Naive thymus-derived CD4-positive, alpha-beta T cell (primary cell): ENCODE measurements at places on chromosomes 12 and 14. TPM values are rescaled to one million over a fixed set of nuclear protein-coding genes. Genes with fewer than 3 reads are reported as not detected.

DNA sequence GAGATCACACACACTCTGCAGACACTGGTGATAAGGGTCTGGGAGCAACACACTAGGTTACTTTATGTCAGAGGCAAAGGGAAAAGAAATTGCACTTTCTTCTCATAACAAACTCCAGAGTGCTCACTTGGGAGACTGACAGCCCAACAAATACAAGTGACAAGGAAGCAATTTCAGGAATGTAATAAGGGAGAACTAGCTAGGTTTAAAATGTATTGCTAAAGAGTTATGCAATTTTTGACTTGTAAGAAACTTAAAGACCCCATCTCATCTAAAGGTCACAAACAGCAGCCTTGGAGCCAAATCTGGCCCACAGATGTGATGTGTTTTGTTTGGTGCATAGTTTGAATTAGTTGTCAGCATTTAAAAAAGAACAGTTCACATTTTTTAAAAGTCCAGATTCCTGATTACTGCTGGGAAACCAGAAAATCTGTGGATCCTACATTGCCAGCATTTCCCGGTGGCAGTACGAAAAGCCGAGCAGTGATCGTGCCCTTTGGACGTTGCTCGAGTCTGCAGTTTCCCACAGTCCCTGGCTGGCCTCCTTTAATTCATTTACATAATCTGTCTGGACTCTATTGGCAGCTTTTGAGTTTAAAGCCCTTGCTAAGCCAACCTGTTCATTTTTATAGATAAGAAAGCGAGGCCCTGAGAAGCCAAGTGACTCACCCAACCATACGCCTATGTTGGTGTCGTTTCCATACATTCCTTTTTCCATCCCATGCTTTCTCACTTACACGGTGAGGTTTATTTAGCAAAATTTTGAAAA, 42.0 kb upstream of the ETV6 start:
- DNase-seq, result no peak

GRCh38 chr12:14264778-14265177, 100.7 kb upstream of the ATF7IP start:
- no peak for DNase-seq

- no peak for DNase-seq
Measured at GRCh38 chr14:23494223-23494622, 24.7 kb downstream of the NGDN start.

- DNase-seq, result no peak
Measured at GRCh38 chr12:64007853-64008252, 163.4 kb downstream of the SRGAP1 start.

- DNase-seq, result peak; percentile 77
Measured at GRCh38 chr12:52007158-52007921, 594 bp downstream of the TAMALIN start.

GRCh38 chr12:132638541-132639408, 20.2 kb downstream of the P2RX2 start:
- no peak for DNase-seq

DNA sequence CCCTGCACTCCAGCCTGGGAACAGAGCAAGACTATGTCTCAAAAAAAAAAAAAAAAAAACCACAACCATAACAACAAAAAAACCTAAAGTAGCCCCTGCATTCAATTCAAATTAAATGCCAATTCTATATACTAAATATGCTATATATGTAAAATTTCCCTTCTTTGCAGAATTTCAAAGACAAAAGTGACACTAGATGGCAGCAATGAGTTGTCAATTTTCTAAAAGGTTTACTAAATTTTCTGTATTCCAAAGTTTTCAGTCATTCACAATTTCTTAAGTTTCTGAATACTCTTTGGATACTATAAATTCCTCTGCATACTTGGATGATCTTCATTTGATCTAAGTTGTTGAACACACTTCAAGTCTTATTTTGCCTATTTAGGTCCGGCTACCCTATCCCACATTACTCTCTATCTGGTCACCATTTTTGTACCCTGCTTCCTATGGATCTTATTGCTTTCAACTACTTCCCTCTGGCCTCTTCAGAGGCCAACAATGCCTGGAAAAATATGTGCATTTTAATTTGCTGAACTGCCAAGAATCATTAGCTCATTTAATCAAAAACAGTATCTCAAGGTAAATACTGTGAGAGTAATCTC, 27.9 kb downstream of the HNRNPC start:
- DNase-seq, result no peak

GRCh38 chr12:53677800-53678148, 1.9 kb upstream of the ATP5MC2 start:
- no peak for DNase-seq

GRCh38 chr12:68246350-68246749, 7.1 kb downstream of the IL22 start:
- no peak for DNase-seq

DNA sequence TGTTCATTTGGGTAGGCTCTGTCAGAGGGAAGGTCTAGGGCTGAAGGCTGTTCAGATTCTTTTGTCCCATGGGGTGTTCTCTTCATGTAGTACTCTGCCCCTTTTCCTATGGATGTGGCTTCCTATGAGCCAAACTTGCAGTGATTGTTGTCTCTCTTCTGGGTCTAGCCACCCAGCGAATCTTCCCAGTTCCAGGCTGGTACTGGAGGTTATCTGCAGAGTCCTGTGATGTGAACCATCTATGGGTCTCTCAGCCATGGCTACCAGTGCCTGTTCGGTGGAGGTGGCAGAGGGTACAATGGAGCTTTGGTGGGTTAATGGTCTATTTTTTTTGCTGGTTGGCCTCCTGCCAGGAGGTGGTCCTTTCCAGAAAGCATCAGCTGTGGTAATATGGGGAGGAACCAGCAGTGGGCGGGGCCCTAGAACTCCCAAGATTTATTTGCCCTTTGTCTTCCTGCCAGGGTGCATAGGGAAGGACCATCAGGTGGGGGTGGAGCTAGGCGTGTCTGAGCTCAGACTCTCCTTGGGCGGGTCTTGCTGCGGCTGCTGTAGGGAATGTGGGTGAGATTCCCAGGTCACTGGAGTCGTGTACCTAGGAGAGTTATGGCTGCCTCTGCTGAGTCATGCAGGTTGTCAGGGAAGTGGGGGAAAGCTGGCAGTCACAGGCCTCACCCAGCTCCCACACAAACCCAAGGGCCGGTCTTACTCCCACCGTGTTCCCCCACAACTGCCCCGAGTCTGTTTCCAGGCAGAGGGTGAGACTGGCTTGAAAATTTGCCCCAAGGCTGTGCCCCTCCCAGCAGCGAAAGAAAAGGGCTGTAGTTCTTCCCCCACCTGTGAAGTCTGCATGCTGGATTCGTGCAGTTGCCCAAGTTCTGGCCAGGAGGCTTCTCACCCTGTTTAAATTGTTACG, 17.5 kb downstream of the MTRFR start:
- DNase-seq, result no peak

DNA sequence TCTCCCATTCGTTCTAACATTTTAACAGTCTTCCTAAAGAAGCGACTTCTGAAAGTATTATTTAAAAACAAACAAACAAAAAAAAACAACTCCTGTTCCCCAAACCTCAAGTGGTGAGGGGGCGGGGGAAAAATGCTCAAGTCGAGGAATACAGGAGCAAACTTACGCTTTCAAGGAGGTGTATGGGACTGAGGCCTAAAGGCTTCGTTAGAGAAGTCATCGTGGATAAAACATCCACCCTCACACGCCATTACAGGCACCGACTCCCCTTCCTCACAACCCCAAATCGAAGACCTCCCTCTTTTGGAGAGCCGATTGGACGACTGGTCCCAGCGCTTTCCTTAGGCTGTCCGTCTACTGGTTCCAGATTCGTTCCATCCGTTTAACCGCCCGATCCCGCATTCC, 693 bp downstream of the CBX5 start:
- no peak for DNase-seq

GRCh38 chr12:69900720-69901131, 75.7 kb downstream of the MYRFL start:
- DNase-seq, result peak; percentile 25

- DNase-seq, result no peak
Measured at GRCh38 chr12:94973221-94973620, 30.3 kb downstream of the NDUFA12 start.

- DNase-seq, result peak; percentile 65
Measured at GRCh38 chr14:73771848-73772638, 57.9 kb upstream of the PNMA1 start.

DNA sequence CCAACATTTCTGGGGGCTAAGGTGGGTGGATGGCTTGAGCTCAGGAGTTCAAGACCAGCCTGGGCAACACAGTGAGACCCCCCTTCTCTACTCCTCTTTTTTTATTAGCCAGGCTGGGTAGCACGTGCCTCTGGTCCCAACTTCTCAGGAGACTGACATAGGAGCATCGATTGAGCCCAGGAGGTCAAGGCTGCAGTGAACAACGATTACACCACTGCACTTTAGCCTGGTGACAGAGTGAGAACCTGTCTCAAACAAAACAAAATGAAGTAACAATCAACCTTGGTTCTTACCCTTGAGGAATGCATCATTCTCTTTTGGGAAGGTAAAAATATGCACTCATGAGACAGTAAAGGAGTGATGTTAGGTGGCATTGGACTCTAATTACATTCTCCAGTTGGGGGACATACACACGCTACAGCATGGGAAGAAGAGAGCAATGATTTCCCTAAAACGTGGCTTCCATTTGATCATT, 3.9 kb upstream of the NIN start:
- DNase-seq, result no peak

GRCh38 chr14:101017806-101018560, 114.5 kb upstream of the RTL1 start:
- no peak for DNase-seq

The SLC6A12 gene
- not detected for total RNA-seq

The SLC17A8 gene
- total RNA-seq, result not detected in 2 replicates

The EPYC gene
- total RNA-seq, result not detected

The DLK1 gene
- total RNA-seq, result not detected

The CCDC60 gene
- total RNA-seq, result not detected

The ACOT6 gene
- not detected for total RNA-seq

The TRHDE gene
- not detected for total RNA-seq
